Aorta (tissue), 5 donors: ENCODE measurements at places on chromosomes 16 and 17. TPM values are rescaled to one million over a fixed set of nuclear protein-coding genes. Genes with fewer than 3 reads are reported as not detected.

GRCh38 chr17:1617620-1618174, 10.9 kb downstream of the SLC43A2 start:
- no peak for DNase-seq

- no peak for DNase-seq
These were observed 22.2 kb downstream of the KRT23 start for GRCh38 chr17:40915199-40915661.

The SOCS7 gene
- polyA plus RNA-seq = 5.3 TPM

DNA sequence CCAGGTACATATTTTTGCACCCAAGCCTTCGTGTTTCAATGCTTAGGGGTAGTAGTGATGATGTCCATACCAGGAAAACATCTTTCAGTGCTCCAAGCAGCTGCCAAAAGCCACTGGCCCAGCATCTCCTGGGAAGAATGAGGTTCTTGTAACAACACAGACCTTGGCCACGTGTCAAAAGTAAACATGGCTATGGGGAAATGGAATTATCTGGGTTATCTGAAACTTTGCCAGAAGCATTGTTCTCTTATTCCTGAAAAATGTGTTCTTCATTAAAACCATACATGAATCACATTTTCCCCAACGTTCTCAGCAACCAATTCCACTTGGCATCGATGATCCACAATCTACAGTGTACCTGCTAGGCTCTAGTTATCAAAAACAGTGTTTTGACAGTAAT, 524.2 kb upstream of the EEF2KMT start:
- no peak for DNase-seq

- DNase-seq = peak; percentile 84
These were observed 1.4 kb upstream of the VAMP2 start for GRCh38 chr17:8163978-8164814.

The MYO15A gene
- 0.25 TPM for polyA plus RNA-seq

DNA sequence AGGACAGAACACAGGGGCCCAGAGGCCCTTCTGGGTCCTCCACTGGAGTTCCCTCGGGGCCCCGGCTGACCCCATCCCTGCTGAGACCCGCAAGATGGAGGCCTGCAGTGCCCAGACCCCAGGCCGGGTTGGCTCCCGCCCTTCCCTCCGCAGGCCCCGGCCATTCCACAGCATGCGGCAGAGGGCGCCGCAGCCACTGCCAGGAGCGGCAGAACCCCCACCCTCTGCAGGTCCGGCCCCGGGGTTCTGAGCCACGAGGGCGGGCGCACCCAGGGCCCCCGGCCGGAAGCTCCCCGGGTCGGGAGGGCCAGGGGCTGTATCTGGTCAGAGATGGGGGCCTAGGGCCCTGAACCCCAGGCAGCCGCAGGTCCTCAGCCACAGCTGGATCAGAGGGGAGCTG, 2.4 kb upstream of the PERCC1 start:
- no peak for DNase-seq

DNA sequence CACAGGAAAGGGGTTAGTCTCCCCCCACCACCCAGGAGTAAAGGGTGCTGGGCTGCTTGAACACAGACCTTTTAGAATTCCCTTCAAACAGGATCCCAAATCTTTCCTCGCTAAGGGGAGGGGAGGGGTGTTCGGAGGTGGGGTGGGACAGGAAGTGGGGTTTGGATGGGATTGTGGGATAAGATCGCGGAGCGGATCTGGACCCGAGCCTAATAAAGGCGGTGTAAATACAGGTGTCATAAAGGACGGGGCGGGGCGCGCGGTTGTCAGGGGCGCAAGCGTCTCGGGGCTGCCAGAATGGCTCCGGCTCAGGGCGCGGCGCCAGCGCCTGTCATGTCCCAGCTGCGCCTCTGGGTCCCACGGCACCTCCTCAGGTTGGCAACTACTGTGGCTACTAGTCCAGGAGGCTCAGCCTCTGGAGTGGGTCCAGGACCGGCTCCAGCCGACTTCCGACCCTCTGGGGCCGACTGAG, 59.8 kb upstream of the FBXO47 start:
- peak; percentile 88 for DNase-seq

The STXBP4 gene
- 4.0 TPM for polyA plus RNA-seq

DNA sequence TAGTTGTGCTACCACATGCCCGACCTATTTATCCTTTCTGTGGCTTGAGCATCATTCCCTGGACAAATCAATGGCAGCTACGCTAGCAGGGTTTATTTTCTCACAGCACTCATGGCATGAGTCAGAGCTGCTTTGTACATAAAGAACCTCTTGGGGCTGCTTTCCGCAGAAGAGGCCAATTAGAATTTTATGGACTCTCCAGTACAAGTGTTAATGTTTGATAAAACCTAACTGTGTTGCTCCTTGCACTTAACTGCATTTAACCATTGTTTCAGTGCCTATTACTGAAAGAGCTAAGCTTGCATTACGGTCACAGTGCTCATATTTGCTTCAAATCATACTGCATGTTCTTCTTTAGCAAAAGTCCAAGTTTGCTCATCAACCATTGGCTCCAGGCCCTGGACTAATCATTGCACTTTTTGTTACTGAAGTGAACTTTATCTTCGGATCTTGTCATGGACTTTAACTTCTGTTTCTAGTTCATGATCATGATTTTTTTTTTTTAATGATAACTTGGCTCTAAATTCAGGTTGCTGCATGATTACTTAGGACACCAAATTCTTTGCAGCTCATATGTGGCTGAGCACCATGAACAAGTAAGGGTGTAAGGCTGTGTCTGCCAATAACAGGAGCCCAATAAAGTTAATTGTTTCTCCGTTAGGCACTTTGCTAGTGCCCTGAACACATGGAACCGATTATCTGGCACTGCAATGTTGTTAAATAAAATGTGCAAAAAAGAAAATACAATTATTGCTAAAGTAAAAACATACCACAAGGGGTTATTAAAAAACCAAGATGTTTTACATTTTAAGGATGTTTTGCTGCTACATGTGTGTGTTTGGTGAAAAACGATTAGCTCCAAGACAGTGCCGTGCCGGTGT, 492.2 kb downstream of the KCNJ2 start:
- DNase-seq = no peak

GRCh38 chr17:72434991-72435618, 314.3 kb downstream of the SOX9 start:
- no peak for DNase-seq

The TPSG1 gene
- polyA plus RNA-seq = not detected
